ENCODE measurements at places on chromosomes 11 and 22.

DNA sequence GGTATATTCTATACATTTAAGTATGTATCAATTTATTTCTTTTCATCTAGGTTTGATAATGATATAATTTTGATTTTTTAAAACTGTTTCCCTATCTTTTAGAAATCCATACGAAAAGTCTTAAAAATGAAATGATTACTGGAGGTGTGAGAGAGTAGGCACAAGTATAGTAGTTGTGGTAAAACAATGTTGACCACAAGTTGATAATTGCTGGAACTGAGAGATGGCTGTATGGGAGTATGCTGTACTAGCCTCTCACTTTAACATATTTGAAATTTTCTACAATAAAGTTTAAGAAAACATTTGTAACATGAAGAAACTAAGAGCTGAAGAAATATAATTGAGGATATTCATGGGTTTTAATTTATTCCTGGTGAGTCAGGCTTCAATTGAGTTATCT is 30.0 kb downstream of the FSHB start:
- no peak for DNase-seq

- no peak for DNase-seq
Measured at GRCh38 chr22:40620464-40621046, 16.0 kb downstream of the MRTFA start.

DNA sequence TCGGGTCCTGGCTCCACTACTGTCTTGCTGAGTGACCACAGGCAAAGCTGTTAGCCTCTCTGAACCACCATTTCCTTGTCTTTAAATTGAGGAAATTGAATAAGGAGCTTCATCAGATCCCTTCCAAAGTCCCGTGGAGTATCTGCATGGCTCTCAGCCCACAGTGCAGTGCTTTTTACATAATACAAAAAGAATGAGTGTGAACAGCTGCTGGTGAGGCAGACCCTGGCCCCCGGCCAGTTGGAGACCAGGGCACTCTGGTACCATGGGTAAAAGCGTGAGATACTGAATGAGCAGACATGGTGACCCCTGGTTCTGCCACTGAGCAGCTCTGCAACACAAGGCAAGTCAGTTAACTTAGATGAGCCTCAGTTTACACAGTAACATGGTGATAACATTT is 86.8 kb downstream of the GALNT18 start:
- no peak for DNase-seq

- DNase-seq, result no peak
Measured at GRCh38 chr11:100830978-100831732, 144.1 kb downstream of the ARHGAP42 start.

GRCh38 chr11:66728038-66728692 is 851 bp downstream of the SPTBN2 start:
- DNase-seq, result no peak

DNA sequence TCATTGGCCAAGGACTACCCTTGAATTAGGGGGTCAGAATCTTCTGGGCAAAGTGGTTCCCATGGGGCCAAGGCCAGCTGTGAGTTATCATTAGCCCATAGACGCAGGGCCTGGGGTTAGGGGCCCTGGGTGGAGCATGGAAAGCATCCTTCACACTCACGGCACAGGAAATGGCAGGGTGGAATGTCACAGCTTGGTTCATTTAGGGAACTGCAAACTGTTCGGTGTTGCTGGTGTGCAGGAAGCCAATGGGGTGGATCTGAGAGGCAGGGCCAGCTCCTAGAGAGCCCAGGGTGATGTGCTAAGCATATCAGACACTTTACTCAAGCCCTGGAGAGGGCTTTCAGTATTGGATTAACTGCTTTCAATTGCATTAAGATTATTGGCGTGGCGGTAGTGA is 42.9 kb downstream of the TECTA start:
- DNase-seq, result no peak

GRCh38 chr22:24424901-24425775 is 2.3 kb upstream of the ADORA2A start:
- DNase-seq, result no peak

DNA sequence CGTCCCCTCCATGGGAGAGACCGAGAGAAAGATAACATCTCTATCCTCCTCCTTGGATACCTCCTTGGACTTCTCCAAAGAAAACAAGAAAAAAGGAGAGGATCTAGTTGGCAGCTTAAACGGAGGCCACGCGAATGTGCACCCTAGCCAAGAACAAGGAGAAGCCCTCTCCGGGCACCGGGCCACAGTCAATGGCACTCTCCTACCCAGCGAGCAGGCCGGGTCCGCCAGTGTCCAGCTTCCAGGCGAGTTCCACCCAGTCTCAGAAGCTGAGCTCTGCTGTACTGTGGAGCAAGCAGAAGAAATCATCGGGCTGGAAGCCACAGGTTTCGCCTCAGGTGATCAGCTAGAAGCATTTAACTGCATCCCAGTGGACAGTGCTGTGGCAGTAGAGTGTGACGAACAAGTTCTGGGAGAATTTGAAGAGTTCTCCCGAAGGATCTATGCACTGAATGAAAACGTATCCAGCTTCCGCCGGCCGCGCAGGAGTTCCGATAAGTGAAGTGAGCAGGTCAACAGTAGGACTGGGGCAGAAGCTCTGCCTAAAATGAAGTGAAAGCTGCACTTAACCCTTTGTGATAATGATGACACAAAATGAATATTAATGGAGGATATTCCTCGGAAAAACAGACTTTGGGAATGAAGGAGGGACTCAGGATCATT is 65.3 kb downstream of the WNT11 start:
- DNase-seq, result no peak

GRCh38 chr11:64900263-64900678 is 16.7 kb downstream of the ATG2A start:
- peak; percentile 75 for DNase-seq

DNA sequence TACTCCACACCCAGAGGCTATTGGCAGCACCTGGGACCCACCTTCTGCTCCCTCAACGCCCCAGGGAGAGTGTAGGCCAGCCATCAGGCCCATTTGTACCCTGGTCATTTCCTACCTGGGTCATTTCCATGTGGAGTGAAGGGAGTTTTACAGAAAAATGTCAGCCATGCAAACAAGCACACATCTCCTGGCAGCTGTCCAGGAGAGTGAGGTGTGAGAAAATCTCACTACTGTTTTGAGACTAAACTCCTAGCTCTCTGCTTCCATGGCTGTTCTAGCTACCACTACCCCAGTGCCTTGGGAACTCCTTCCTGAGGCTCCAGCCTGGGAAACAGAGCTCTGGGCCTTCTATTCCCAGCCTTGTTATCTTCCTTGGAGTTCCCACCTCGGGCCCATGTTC is 2.8 kb upstream of the TMPRSS13 start:
- no peak for DNase-seq

- no peak for DNase-seq
Measured at GRCh38 chr11:898540-899190, 11.9 kb downstream of the CHID1 start.

- no peak for DNase-seq
Measured at GRCh38 chr11:43959321-43959995, 17.0 kb downstream of the C11orf96 start.

DNA sequence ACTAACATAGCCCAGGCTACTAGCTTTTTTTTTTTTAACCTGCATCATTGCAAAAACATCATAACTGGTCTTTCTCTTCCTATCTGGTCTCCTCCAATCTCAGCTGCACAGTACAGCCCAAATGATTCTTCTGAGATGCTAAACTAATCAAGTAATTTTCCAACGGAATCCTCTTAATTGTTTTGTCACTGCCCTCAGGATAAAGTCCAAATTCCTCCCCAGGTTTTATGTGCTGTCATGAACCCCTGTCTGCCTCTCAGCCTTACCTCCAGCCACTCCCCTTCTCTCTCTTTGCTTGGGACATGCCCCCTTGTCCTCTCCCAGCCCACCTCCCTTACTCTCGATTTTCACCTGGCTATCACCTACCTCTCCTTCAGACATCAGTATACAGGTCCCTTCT is 12.5 kb downstream of the APBB1 start:
- no peak for DNase-seq

GRCh38 chr11:40291741-40292140 is 1167.7 kb downstream of the LRRC4C start:
- DNase-seq, result no peak

DNA sequence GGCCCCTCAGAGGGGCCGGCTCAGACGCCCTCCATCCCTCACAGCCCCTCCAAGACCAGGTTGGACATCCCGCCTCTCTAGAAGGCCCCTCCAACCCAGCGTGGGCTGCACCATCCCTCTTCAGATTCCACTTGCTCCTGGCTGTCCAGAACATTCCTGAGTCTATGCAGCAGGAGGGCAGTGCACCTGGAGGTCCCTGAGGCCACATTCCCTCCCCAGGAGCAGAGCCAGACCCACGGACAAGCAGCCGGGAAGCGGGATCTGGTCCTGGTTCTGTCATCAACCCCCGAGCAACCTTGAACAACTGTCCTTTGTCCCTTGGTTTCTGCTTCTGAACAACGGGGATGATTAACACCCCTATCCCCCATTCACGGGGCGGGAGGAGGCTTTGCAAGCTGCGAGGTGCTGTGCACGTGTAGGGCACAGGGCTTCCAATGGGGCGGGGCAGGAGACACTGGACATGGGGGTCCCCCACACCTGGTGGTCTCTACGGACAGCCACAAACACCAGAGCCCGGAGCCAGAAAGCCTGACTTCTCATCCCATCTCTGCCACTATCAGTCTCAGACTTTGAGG is 13.2 kb upstream of the PDGFB start:
- no peak for DNase-seq

GRCh38 chr11:44078794-44079193 is 12.7 kb downstream of the ACCS start:
- no peak for DNase-seq

GRCh38 chr11:72840780-72841179 is 26.6 kb downstream of the ATG16L2 start:
- no peak for DNase-seq

- DNase-seq, result peak; percentile 85
Measured at GRCh38 chr11:66001942-66002647, at the start of the genes BANF1 and EIF1AD. Gene BANF1, plus strand, starts transcription at chr11:66002503. Its CDS starts 748 bp downstream, at chr11:66003251. Gene EIF1AD, minus strand, starts transcription at chr11:66002157. Its CDS starts 1,768 bp downstream, at chr11:66000389.

DNA sequence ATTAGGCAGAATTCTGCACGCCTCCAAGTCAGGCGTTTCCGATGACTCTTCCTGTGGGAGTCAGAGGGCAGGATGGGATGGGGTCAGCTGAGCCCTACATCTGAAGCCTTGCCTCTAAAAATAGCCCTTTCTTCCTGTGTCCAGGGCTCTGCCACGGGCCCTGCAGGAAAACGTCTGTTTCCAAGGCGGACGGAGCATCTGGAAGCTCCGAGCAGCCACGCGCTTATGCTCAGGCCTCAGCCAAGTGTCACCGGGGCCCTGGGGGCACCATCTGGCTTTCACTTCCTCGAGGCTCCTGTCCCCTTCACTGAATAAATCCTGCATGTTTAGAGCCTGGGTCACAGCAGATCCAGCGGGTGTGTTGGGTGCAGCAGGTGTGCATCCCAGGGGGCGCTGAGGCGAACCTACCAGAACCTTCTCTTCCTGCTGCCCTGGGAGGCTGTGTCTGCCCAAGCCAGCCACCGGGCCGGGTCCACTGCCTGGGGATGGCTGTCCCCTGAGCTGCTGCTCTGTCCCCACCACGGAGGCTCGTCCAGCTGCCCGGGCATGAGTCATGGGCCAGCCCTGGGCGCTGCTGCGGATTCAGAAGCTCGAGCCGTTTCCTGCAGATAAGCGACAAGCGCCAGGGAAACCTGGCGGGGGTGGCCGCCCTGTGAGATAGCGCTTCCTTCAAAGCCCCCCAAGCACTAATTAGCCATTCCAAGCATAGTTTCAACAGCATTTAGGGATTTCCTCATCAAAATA is 32.0 kb upstream of the LINC01488 start:
- no peak for DNase-seq

DNA sequence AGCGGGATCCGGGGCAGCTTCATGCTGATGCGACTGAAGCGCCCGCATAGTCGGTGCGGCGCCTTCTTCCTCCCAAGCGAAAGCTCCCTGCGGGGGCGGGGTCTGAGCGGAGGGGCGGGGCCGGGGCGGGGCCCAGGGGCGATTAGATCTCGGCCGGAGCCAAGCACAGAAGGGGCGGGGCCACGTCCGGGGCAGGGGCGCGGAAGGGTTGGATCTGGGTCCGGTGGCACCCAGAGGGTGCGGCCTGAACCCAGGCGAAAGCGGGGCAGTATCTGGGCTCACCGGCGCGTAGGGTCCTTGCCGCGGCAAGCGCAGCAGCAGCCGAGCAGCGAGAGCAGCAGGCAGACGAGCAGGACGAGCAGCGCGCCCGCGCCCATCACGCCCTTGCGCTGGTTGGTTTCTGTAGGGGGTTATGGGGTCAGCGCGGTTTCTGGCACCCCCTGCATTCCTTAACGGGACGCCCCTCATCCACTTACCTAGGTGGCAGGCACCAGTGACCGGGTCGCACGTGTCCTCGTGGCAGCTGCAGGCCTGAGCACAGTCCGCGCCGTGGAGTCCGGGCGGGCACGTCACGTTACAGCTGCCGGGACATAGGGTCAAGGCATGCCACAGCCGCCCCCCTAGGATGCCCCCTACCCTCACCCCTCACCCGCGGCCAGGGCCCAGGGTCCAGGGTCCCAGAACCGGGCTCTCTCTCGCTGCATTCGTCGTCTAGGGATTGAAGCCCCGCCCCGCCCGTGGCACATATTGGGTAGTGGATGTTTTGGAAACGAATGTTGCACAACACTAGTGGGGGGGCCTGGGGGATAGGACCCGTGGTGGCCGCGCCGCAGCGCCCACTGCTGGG is 8.1 kb downstream of the SCARF2 start:
- DNase-seq, result peak; percentile 55

- no peak for DNase-seq
Measured at GRCh38 chr11:116928102-116928777, 90.8 kb upstream of the APOA1 start.

Measured in activated CD4-positive, alpha-beta T cell treated with anti-CD3 and anti-CD28 coated beads, Interleukin-2, amount 50 U/mL, for 24 hours (primary cell).